ENCODE measurements at places on chromosomes 12 and 14. TPM values are rescaled to one million over a fixed set of nuclear protein-coding genes. Genes with fewer than 3 reads are reported as not detected.

Gene GPX2
- total RNA-seq, result 489 TPM

Gene CIROP
- not detected for total RNA-seq

Gene MGP
- 37.6 TPM for total RNA-seq

Gene LPCAT3
- 77.9 TPM for total RNA-seq

Gene KDM5A
- 60.3 TPM for total RNA-seq

Gene SLC17A8
- 3.3 TPM for total RNA-seq

DNA sequence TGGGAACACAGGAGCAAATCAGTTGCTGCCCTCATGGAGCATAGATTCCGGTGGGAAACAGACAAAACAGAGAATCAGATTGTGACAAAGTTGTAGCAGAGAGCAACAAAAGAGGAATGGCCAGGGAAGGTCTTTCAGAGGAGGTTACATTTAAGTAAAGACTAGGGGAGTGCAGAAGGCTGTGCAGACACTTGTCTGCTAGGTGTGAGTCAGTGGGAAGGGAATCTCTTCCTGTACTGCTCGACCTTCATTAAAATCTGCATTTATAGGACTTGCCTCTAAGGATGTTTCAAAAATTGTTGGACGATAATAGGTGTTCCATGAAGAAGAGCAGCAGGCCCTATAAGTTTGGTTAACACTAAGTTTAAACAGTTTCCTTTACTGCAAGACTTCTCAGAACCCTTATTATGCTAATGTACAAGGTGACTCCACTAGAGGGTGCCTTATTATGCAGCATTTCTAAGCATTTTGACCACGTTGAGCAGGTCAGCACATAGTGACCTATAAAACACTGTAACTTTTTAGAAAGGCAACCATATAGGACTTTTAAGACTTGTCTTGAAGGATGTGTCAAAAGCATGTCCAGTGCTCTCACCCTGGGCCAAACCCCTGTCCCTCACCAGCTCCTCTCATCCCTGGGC is 91.8 kb upstream of the RIC8B start:
- H3K36me3 ChIP-seq, result no peaks in the 10 kb centered on the region
- H3K27me3 ChIP-seq, result no peaks in the 10 kb centered on the region
- no peak overlapping the region for H3K27ac ChIP-seq
- no peak overlapping the region for H3K4me3 ChIP-seq
- H3K4me1 ChIP-seq, result no peaks in the 10 kb centered on the region

DNA sequence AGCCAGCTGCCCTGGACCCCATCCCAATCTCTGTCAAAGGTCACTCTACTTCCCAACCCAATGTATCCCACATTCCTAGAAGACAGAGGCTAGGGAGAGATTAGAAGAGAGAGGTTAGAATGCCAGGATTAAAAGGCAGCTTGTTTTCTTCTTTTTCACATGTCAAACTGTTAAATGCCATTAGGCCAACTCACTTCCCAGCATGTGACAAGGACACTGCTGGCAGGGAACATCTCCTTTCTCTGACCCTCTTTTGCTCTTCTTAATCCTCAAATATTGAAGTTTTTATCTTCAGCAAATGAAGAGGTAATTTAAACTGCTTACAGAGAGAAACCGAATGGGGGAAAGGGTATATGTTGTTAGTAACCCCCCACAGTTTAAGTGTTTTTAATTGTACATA is 89.1 kb downstream of the BBS10 start:
- H3K36me3 ChIP-seq, result no peaks in the 10 kb centered on the region
- DNase-seq, result no peak
- no peaks in the 10 kb centered on the region for H3K27me3 ChIP-seq
- no peaks in the 10 kb centered on the region for H3K4me1 ChIP-seq
- H3K27ac ChIP-seq, result no peak overlapping the region

DNA sequence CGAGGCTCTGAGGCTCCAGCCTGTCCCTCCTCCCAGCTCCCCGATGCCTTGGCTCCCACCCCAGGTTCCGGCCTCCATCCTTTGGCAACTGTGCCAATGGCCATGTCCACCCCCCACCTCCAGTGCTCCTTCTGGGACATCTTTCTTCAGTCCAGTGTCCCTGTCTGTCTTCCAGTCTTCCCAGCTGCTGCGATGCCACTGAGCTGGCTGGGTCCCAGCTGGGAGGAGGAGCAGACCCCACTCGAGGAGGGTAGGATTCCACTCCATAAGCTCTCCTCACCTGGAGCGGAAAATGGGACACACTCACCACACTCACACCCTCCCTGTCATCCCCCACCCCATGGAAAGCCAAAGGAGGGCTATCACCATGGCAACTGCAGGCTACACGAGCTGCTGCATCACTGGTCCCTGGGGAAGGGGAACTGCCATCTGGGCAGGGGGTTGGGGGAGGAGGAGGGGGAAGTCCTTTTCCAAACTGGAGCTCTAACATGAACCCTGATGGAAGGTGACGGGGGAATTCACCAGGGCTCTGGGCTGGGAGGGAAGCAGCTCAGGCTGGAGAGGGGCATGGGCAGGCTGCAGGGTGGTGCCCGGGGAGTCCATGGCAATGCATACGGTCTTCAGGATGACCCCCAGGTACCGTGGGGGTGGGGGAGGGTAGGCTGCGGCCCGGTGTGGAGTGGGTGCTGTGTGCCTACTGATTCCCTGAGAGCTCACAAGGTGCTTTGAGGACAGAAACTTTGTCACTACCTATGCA is 94.3 kb downstream of the LRRC74A start:
- H3K4me1 ChIP-seq, result peaks cover 24% of the 10 kb centered on the region
- H3K4me3 ChIP-seq, result no peak overlapping the region
- DNase-seq, result no peak
- H3K27me3 ChIP-seq, result no peaks in the 10 kb centered on the region
- H3K27ac ChIP-seq, result peak overlapping the region; percentile 82
- no peaks in the 10 kb centered on the region for H3K36me3 ChIP-seq

DNA sequence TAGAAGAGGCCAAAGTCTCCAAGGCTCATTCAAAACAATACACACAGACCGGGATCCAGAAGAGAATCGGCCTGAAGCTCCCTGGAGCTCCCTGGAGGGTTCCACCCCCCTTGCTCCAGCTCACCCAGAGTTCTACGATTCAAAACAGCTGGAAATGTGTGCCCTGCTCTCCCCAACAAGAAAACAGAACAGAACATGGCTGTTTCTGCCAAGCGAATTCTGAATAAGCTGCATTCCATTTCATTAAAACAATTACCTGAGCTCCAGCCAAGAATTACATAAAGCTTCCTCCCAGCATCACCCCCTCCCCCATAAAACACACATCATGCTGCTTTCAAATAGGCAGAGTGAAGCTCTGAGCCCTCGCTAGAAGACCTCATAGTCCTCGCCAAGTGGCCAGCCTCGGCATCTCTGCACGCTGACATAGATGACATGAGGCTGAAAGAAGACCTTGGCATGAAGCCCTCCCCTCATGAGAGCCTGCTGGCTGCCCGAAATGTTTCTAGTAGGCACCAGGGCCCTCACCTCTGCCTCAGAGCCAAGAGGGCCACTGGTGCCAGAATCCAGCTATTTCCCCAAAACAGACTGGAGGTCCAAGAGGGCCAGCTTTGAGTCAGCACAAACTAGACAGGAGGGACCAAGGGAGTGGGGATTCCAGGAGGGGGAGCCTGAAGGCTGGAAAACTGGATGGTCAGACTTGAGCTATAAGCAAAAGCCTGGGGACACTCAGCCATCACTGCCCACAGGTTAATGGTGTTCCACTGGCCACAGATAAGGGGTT is 8.3 kb downstream of the PXN start:
- no peak overlapping the region for H3K4me3 ChIP-seq
- DNase-seq, result no peak
- H3K4me1 ChIP-seq, result peaks cover 5% of the 10 kb centered on the region
- no peaks in the 10 kb centered on the region for H3K27me3 ChIP-seq
- H3K36me3 ChIP-seq, result no peaks in the 10 kb centered on the region
- peak overlapping the region; percentile 44 for H3K27ac ChIP-seq

All from colonic mucosa (tissue), 4 donors.